Left lobe of liver (tissue), 2 donors: ENCODE measurements at places on chromosomes 12 and 14. TPM values are rescaled to one million over a fixed set of nuclear protein-coding genes. Genes with fewer than 3 reads are reported as not detected.

GRCh38 chr14:94088516-94088915, 7.4 kb downstream of the IFI27L1 start:
- DNase-seq, result no peak

Gene NKX2-1
- 0.10 TPM for total RNA-seq

- no peak for DNase-seq
These were observed 23.7 kb downstream of the LEMD3 start for GRCh38 chr12:65192963-65193516.

Gene FAM186B
- 1.2 TPM for total RNA-seq
